Osteocyte (in vitro differentiated cells): ENCODE measurements at places on chromosomes 3 and 15. TPM values are rescaled to one million over a fixed set of nuclear protein-coding genes. Genes with fewer than 3 reads are reported as not detected.

GRCh38 chr15:98195796-98196195 lies 235.3 kb downstream of the ARRDC4 start:
- H3K4me1 ChIP-seq = no peaks in the 10 kb centered on the region
- H3K27me3 ChIP-seq = peaks cover 5% of the 10 kb centered on the region
- H3K36me3 ChIP-seq = no peaks in the 10 kb centered on the region
- H3K27ac ChIP-seq = no peak overlapping the region
- DNase-seq = no peak
- no peak overlapping the region for H3K4me3 ChIP-seq

GRCh38 chr3:140816372-140817195 lies 125.1 kb upstream of the SLC25A36 start:
- DNase-seq = no peak
- no peak overlapping the region for H3K4me3 ChIP-seq
- peaks cover 43% of the 10 kb centered on the region for H3K27me3 ChIP-seq
- no peak overlapping the region for H3K27ac ChIP-seq

DNA sequence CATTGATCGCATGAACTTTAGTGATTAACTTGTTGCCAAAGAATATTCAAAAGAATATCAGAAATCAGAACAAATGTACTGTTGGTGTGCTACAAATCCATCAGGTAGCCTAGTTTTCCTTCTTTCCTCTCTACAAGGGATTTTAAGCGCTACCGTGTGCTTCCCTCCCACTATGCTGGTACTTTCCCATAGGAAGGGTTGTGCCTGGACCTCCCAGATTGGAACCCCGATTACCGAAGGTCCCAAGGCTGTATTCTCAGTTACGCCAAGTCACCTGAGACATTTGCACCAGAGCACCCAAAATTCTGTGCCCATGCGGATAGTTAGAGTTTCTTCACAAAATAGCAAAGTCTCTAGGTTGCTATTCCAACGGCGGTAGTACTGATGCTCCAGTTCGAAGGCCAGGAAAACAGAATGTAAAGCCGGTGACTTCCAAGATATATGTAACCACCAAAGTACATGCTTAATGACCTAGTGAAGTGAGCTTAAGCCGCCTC lies 23.4 kb upstream of the GATM start:
- peak overlapping the region; percentile 86 for H3K27ac ChIP-seq
- peak overlapping the region; percentile 88 for H3K4me3 ChIP-seq
- peaks cover 6% of the 10 kb centered on the region for H3K36me3 ChIP-seq
- no peak for DNase-seq

GRCh38 chr3:184003187-184003967 lies 14.3 kb downstream of the ABCC5 start:
- H3K36me3 ChIP-seq = peaks cover 23% of the 10 kb centered on the region
- H3K4me3 ChIP-seq = no peak overlapping the region
- DNase-seq = no peak

- H3K27me3 ChIP-seq = no peaks in the 10 kb centered on the region
- H3K36me3 ChIP-seq = no peaks in the 10 kb centered on the region
- H3K27ac ChIP-seq = peak overlapping the region; percentile 29
- no peak overlapping the region for H3K4me3 ChIP-seq
These were observed 1.9 kb downstream of the RHO start for GRCh38 chr3:129530251-129530791.

DNA sequence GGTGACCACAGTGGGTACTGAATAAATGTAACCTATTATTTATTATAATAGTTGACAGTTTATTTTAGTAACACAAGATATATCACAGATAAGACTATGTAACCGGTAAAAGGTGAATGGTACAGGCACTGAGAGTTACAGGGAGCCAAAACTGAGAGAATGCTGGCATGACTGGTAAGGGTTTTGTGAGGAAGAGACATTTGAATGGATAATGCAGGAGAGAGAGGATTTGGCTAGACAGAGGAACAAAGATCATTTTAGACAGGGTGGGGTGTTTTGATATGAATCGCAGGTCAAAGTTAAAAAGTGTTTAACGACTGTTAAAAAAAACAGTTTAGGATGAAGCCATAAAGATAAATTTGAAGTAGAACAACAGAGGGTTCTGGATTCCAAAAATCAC lies 421.1 kb downstream of the ZBTB20 start:
- H3K4me1 ChIP-seq = peaks cover 2% of the 10 kb centered on the region
- H3K36me3 ChIP-seq = no peaks in the 10 kb centered on the region
- DNase-seq = no peak
- H3K27ac ChIP-seq = no peak overlapping the region
- H3K27me3 ChIP-seq = no peaks in the 10 kb centered on the region
- no peak overlapping the region for H3K4me3 ChIP-seq

DNA sequence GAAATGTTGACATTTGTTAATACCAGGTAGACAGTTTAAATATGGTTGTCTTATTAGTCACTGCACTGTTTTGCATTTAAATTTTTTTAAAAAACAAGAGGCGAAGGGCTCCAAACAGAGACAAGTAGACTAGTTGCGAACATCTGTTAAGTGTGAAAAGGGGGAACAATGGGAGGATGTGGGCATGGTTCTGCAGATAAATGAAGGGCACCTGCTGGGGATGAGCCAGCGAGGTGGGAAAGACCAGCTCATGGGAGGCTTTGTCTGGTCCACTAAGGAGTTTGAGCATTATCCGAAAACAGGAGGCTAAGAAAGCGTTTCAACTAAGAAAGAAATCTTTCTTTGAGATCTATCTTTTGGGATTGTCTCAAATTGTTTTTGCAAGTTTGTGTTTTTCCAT lies 72.7 kb downstream of the FBN1 start:
- DNase-seq = no peak
- peak overlapping the region; percentile 51 for H3K27ac ChIP-seq
- H3K4me3 ChIP-seq = no peak overlapping the region
- peaks cover 58% of the 10 kb centered on the region for H3K4me1 ChIP-seq

- peak; percentile 49 for DNase-seq
- H3K4me3 ChIP-seq = no peak overlapping the region
- H3K27me3 ChIP-seq = peaks cover 9% of the 10 kb centered on the region
- H3K27ac ChIP-seq = no peak overlapping the region
These were observed 124.5 kb downstream of the CACNA1D start for GRCh38 chr3:53618936-53619335.

Gene CIDEC
- not detected in 2 replicates for total RNA-seq

Gene ASB14
- not detected in 2 replicates for total RNA-seq

Gene WDR93
- 0.19 TPM in 1 of 2 replicates, not detected in the other for total RNA-seq

Gene GOLGA6C
- total RNA-seq = not detected in 2 replicates

Gene PIERCE2
- 3.0 TPM in 2 replicates for total RNA-seq

GRCh38 chr15:77695548-77695947 lies 62.8 kb upstream of the LINGO1 start:
- no peak overlapping the region for H3K27ac ChIP-seq
- DNase-seq = no peak
- H3K4me1 ChIP-seq = no peaks in the 10 kb centered on the region
- peaks cover 35% of the 10 kb centered on the region for H3K27me3 ChIP-seq

GRCh38 chr15:45101749-45102148 lies 12.2 kb downstream of the DUOX2 start:
- peaks cover 19% of the 10 kb centered on the region for H3K27me3 ChIP-seq
- H3K4me1 ChIP-seq = no peaks in the 10 kb centered on the region
- H3K4me3 ChIP-seq = no peak overlapping the region
- no peaks in the 10 kb centered on the region for H3K36me3 ChIP-seq
- DNase-seq = no peak

- no peak overlapping the region for H3K4me3 ChIP-seq
- H3K27ac ChIP-seq = no peak overlapping the region
- no peak for DNase-seq
- peaks cover 24% of the 10 kb centered on the region for H3K4me1 ChIP-seq
- peaks cover 5% of the 10 kb centered on the region for H3K27me3 ChIP-seq
- H3K36me3 ChIP-seq = no peaks in the 10 kb centered on the region
These were observed 2.8 kb upstream of the RIOX2 start for GRCh38 chr3:97974996-97975395.

GRCh38 chr3:10021856-10022775 lies 4.1 kb upstream of the FANCD2 start:
- H3K27me3 ChIP-seq = no peaks in the 10 kb centered on the region
- no peak overlapping the region for H3K27ac ChIP-seq
- DNase-seq = no peak
- peaks cover 15% of the 10 kb centered on the region for H3K36me3 ChIP-seq
- peaks cover 20% of the 10 kb centered on the region for H3K4me1 ChIP-seq
- H3K4me3 ChIP-seq = no peak overlapping the region

DNA sequence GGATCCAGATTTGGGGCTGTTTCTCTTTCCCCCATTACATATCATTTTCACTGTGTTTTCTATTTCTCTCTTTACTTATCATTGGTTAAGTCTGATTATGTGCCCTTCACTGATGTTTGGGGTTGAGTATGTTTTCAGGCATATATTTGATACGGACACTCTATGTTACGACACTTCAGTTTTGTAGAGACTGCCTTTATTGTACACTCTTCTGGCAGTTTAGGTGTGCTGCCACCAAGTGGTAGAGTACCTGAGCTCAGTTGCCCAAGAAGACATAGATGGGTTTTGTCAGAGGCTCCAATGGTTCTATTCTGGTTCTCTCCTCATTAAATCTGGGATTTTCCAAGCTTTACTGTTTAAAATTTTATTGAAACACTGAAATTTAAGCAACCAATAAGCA lies 255.0 kb upstream of the ROPN1 start:
- no peak for DNase-seq
- no peaks in the 10 kb centered on the region for H3K27me3 ChIP-seq
- H3K4me3 ChIP-seq = no peak overlapping the region
- H3K36me3 ChIP-seq = no peaks in the 10 kb centered on the region

DNA sequence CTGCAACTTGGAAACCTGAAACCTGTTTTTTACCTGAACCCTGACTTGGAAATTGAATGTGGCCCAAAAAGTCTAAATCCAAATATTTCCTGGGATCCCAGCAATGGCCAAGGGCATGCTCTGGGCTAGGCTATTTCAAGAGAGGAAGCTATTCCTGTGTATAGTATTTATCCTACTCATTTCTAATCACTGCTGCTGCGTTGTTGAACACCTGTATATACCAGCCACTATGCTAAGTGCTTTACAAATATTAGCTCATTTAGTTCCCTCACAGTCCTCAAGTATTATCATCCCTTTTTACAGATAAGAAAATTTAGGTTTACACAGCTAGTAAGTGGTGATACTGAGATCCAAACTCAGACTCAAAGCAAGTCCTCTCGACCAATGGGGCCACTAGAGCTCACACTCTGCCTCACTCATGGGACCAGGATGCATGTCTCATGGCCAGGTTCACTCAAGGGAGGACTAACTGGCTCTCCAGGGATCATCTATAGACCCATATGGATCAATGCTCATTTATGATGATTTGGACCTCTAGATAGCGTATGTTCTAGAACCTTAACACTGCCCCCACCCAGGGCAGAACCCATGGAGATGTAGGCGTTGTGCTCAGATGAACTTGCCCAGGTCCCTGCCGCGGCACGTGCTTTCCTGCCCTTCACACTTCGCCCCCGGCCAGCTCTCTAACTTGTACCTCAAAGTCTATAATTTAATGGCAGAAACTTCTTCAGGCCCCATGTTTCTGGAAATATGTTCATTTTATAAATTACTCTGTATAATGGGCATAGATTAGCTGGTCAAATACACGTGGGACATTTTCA lies 2.6 kb upstream of the CCR4 start:
- DNase-seq = no peak
- H3K27me3 ChIP-seq = peaks cover 6% of the 10 kb centered on the region
- H3K4me3 ChIP-seq = no peak overlapping the region
- H3K36me3 ChIP-seq = no peaks in the 10 kb centered on the region
- no peaks in the 10 kb centered on the region for H3K4me1 ChIP-seq

Gene KBTBD13
- not detected in 2 replicates for total RNA-seq
